ENCODE measurements at places on chromosomes 3 and 15. TPM values are rescaled to one million over a fixed set of nuclear protein-coding genes. Genes with fewer than 3 reads are reported as not detected.

C3orf70 gene
- total RNA-seq = 5.8 TPM

PRR20G gene
- total RNA-seq = not detected

EOMES gene
- not detected for total RNA-seq

PTX3 gene
- 0.40 TPM for total RNA-seq

SKOR1 gene
- 0.75 TPM for total RNA-seq

HGD gene
- total RNA-seq = 11.9 TPM

COPB2 gene
- 113 TPM for total RNA-seq

PRSS50 gene
- total RNA-seq = 1.9 TPM

ARPP21 gene
- not detected for total RNA-seq

CHRD gene
- 13.0 TPM for total RNA-seq

PARP9 gene
- 11.3 TPM for total RNA-seq

ST8SIA2 gene
- 19.7 TPM for total RNA-seq

ALDH1L1 gene
- 4.7 TPM for total RNA-seq

CDHR4 gene
- not detected for total RNA-seq

ATOSA gene
- 56.9 TPM for total RNA-seq

ERICH6 gene
- not detected for total RNA-seq

CYP1A2 gene
- not detected for total RNA-seq

IL20RB gene
- total RNA-seq = 1.7 TPM

CCR2 gene
- total RNA-seq = not detected

OIP5 gene
- 9.7 TPM for total RNA-seq

C3orf20 gene
- total RNA-seq = 0.19 TPM

UBA7 gene
- 2.2 TPM for total RNA-seq

MAP1A gene
- total RNA-seq = 4.7 TPM

CACNA2D3 gene
- not detected for total RNA-seq

CILP gene
- 0.22 TPM for total RNA-seq

NR1I2 gene
- total RNA-seq = 0.62 TPM

CGNL1 gene
- 40.4 TPM for total RNA-seq

BSN gene
- total RNA-seq = 3.0 TPM

C3orf52 gene
- total RNA-seq = 23.7 TPM

AHSG gene
- 0.27 TPM for total RNA-seq

ABCF3 gene
- total RNA-seq = 60.8 TPM

EPHB3 gene
- 11.7 TPM for total RNA-seq
